ENCODE measurements at places on chromosomes 1 and 21.

DNA sequence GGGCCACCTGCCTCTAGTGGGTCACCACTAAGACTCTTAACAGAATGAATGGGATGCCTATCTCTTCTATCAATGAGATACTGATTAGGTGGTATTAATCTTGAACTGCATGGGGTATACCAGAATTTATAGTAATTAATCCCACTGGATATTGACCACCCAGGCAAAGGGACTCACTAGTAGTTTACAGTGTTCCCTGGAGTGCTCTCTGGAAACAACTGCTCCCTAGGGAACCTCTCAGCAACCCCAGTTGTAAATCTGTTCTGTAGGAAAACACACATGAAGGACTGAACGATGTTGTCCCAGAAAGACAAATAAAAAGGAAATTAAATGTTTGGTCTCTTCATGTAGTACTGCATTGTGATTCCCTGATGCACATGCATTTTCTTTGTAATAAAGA, 430.5 kb downstream of the HLX start:
- no peak for DNase-seq

DNA sequence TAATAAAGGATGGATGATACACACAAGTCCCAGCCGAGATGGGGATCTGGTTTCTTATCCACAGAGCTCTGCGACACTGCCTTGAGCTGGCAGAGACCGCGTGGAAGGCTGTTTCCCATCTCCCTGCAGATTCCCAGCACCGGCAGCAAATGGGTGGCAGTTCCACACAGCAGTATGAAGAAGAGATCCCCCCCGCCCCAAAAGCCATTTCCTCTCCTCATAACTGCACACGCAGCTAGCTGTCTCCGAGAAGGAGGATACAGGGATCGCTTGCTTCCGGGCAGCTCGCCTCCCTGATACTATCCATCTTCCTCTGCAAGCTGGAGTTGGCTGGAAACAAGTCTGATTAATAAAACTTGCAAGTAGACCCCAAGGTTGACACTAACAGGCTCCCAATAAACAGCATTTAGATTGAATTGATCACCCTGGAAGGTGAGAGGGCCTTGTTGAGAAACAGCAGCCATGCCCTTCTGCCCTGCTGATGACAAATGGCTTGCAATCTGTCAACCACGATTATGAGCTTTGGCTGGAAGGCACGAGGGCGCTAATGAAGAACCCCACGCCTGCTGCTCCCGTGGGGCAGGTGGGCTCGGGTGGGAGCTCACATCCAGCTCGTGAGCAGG, 642.3 kb downstream of the AJAP1 start:
- DNase-seq: no peak

- DNase-seq: no peak
Measured at GRCh38 chr1:115056395-115056798, 26.8 kb downstream of the TSHB start.

- no peak for DNase-seq
Measured at GRCh38 chr1:80542231-80542630, 1258.5 kb upstream of the ADGRL2 start.

- DNase-seq: no peak
Measured at GRCh38 chr21:28688381-28688780, 304.3 kb downstream of the LTN1 start.

DNA sequence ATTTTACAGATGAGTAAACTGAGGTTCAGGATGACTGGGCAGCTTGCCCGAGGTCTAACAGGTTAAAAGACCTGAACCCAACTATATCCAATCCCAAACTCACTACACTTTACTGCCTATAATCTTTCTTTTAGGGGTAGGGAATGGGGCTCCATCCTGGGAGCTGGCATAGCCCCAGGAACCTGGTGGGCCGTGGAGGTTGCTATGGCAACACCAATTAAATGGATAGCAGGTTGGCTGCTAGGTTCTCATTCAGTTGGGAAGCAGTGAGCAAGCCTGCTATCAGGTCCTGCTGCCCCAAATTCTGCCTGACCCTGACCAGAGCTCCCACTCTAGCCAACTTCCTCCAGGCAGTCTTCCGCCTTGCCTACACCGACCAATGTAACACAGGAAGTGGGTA, 40.9 kb downstream of the LRP8 start:
- DNase-seq: no peak

DNA sequence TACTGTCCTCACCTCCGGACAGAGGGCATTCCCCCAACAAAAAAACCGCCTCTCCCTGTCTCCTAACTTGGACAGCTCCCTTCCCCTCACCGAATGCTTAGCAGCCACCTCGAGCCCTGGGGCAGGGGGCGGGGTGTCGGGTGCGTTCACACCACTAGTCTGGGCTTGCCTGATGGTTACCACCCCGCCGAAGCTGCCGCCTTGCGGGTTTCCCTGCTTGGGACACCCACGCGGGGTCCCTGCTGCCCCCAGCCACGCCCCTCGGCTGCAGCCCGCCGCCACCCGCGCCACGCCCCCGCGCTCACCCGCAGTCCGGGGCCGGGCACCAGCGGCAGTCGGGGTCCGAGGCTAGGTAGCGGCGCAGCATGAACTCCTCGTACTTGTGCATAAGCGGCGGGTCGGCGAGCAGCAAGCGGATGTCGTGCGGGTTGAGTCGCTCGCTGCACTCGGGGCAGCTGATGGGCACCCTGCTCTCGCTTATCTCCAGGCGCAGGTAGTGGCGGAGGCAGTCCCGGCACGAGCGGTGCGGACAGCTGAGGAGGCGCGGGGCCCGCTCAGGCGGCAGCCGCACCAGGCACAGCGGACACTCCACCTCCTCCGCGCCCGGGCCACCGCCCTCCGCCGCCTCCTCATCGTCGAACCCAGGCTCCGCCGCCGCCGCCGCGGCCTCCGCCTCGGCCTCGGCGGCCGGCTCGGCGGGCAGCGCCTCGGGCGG, 706 bp downstream of the RNF19B start:
- peak; percentile 67 for DNase-seq

DNA sequence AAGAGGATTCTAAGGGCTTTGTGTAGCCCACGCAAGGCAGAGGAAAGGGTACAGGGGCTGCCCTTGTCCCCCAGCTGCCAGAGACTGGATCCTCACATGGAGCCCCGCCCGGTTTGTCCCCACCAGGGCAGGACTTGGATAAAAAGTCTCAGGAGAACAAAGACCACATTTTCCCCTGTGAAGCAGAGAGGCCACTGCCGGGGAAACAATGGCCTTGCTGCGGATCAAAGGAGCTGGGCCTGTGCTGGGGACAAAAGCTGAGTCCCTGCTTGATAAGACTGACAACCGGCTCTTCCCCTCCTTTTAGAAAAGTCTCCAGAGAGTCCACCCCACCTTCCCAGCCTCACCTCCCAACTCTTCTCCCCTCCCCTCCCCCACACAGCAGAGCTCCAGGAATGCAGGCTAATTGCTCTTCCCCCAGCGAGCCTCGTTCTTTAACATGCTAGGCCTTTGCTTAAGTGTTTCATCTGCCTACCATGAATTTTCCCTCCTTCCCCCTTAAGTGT, 142.4 kb downstream of the PLPP3 start:
- no peak for DNase-seq

DNA sequence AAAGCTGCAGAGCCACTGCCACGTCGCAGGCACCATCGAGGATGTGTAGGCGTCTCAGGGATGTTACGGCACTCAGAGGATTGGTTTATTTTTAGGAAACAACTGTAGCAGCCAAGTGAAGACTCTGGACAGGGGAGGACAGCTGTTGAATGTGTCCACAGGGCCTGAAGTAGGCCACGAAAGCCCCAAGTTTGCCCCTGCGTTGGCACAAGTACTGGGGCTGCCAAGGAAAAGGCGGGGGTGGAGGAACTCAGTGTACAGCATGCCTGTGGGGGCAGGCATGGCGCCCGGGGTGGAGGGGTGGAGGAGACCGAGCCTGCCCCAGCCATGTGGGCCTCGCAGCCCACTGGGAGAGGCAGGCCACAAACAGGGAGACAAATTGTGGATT, 89.7 kb downstream of the ADARB1 start:
- no peak for DNase-seq

DNA sequence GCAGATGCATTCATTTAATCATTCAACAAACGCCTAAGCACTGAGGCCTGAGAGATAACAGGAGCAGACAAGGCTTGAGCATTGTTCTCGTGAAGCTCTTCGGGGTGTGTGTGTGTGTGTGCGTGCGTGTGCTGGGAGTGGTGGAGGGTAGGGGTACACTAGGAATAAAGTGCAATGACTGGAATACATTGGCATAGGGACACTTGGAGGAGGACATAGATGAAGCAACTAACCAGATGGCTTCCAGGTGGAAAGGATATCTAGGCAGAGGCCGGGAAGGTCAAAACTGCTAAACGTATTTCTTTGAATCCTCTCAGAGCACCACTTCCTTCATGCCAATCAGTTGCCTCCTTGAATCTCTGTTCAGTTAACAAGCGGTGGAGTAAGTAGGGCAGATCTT, 92.6 kb downstream of the TPR start:
- DNase-seq: no peak

DNA sequence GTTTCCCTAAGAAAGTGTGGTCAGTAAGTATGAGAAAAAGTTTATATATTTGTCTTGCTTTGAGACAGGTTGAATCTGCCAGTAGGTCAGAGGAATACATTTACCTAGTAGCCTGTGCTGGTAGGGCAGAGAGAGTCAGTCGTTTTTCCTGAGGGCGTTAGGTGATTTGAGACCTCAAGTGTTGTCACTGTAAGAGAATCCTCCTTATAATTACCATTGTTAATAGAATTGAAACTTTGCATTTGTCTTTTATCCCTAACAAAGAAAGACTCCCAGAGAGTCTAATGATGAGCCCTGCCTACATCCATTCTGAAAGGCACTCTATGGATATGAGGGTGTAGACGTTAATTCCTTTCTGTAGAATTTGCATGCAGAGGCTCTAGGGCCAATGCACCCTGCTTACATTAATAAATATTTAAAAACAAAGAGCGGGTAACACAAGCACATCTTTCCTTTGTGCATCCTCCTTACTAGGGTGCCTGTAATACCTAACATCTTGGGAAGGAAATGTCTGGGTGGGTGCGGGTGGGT, 16.4 kb downstream of the PBX1 start:
- no peak for DNase-seq

GRCh38 chr1:67634396-67634935, 50.5 kb upstream of the GADD45A start:
- no peak for DNase-seq

- no peak for DNase-seq
Measured at GRCh38 chr1:164856381-164856780, 297.4 kb downstream of the PBX1 start.

GRCh38 chr1:231161667-231162296, at the start of gene TRIM67:
TRIM67 (plus strand) TSS chr1:231162058; CDS start chr1:231162970, 912 bp downstream.
- DNase-seq: no peak

DNA sequence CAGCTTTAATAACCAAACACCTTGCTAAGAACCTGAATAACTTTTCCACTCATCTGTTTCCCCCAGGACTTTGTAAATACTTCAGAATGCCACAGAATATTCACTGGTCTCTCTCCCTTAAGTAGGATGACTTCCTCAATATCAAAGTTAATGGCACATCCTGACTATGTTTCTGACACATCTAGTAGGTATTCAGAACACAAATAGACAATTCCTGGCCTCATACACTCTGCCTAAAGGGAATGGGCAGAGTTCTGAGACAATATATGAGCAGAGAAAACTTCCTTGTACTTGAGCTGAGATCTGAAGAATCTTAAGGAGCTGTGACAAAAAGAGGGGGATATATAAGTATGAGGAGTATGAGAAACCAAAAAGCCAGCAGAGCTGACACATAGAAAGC, 34.8 kb downstream of the ANKRD13C start:
- DNase-seq: no peak

DNA sequence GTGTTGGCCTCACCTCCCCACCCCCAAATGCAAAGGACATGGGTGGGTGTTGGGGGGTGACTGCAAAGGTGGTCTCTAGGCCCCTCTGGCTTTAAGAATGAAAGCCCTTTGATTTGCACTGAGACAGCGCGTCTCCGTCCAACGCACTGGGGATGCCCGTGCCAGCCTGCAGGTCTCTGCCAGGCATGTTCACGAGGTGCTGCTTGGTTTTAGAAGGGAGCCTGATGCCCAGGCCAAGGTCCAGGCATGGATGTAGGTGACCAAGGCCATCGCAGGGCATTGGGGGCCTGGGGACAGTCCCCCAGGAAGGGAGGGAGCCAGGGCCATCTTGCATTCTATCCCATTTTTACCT, 363.6 kb upstream of the VAMP3 start:
- DNase-seq: no peak

DNA sequence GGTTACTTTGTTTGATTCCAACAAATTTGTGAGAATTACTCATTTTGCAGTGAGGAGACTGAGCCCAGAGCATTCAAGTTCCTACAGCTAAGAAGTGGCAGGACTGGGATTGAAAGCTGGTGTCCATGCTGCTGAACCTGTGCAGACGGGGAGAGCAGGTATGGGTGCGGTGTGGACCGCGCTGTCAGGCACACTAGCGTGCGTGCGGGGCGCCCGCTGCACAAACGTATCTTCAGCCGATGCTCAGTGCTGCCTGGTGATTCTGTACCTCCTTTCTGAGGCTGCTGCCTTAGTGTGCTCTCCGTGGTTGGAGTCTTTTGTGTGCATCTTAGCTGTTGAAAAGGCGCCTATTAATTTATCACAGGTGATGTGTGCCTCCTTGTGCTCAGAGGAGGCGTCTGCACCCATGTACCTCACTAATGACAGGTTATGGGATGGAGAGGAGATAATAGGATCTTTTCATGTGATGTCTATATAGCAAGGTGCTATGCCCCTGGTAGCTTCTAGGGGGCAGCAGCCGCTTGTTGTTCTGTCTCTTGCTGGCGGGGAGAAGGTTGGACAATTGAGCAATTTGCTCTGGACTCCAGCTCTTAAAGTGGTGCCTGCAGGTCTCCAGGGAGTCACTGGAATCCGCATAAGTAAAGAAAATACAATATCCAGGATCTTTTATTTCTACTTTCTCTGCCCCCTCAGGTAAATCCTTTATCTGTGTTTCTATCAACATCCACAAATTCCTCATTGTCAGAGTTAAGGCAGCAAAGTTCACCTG, 32.5 kb downstream of the PEX14 start:
- peak; percentile 71 for DNase-seq

- no peak for DNase-seq
Measured at GRCh38 chr1:12469493-12469892, 148.5 kb downstream of the DHRS3 start.

DNA sequence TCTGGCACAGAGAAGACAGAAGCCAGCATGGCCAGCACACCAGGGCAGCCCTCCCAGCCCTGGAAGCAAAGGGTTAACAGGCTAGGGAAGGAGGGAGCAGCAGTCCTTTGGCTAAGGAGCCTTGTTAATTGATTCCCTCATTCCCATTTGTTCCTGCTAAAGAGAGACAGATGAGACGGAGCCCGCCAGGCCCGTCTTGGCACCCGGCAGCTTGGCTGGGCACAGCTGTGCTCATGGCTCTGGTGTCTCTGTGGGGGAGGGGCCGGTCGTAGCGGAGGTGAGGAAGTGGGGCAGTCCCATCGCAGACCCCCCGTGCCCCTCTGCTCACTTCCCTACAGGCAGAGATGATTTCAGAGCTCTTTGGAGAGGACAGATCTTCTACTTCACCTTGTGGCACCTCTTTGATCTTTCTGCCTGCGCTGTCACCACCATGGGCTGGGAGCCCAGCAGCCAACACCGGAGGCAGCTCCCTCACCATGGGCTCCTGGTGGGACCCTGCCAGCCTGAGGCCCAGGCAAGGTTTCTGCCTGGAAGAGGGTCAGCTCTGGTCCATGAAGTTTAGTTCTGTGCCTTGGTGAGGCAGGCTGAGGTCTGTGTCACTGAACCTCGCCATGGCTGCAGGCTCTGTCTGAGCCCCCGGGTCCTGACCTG, 38.0 kb downstream of the FOXO6 start:
- DNase-seq: no peak

GRCh38 chr1:100400404-100400803, 48.1 kb downstream of the CDC14A start:
- peak; percentile 89 for DNase-seq

Measured in CD4-positive, alpha-beta T cell treated with Interleukin-17A for 1 hour (primary cell).